ENCODE measurements at places on chromosomes 12 and 14.

DNA sequence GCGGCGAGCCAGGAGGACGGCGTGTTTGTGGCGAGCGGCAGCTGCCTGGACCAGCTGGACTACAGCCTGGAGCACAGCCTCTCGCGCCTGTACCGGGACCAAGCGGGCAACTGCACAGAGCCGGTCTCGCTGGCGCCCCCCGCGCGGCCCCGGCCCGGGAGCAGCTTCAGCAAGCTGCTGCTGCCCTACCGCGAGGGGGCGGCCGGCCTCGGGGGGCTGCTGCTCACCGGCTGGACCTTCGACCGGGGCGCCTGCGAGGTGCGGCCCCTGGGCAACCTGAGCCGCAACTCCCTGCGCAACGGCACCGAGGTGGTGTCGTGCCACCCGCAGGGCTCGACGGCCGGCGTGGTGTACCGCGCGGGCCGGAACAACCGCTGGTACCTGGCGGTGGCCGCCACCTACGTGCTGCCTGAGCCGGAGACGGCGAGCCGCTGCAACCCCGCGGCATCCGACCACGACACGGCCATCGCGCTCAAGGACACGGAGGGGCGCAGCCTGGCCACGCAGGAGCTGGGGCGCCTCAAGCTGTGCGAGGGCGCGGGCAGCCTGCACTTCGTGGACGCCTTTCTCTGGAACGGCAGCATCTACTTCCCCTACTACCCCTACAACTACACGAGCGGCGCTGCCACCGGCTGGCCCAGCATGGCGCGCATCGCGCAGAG is 873 bp downstream of the PLXNC1 start:
- peak; percentile 65 for DNase-seq

DNA sequence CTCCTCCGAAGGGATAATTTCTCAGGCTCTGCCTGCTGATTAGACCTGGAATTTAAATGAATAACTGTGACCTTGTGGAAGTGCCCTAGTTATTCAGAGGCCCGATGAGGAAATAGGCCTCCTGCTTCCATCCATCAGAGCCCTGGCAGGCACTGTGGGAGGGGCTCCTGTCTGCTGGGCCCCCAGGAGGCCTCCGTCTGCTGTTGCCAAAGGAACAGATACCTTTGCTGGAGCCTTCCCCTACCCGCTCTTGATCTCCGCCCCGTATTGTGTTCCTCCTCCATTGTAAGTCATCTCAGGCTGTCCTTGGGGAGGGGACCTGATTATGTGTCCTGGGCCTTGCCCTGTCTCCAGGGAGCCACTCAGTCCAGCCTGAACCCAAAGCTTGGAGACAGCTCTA is 112.3 kb downstream of the NRXN3 start:
- no peak for DNase-seq

DNA sequence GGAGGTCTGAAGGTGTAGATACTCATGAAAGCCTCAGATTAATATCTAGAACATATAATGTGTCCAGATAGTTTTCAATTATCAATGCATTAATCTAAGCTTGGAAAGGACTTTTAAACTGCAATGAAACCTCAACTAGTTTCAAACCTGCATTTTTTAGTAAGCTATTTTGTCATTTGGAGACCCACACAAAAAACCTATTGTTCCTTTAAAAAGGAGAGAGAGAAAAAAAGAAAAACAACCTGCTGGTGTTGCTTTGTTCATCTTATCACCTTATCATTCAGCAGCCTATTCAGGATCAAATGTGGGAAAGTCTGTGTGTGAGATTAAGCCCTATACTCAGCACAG is 215.7 kb upstream of the PLEKHG7 start:
- no peak for DNase-seq

GRCh38 chr14:21055432-21056117 is 2.0 kb upstream of the RNASE8 start:
- DNase-seq: no peak

DNA sequence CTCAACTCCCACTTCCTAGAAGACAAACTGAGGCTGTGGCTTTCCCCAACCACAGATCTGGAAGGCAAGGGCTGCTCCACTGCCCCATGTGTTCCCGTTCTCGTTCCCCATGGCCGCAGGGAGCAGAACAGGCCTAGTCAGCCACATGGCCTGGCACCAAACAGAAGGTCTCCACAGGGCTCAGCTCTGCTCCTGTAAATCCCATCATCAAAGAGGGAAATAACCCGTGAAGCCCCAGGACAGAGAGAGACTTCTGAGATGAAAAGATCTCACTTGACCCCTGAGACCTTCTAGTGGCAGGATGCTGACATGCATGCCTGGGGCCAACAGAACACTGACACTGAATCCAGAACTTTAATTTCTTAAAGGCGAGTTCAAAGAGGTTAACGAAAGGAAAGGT is 68.9 kb downstream of the BCL11B start:
- DNase-seq: no peak

DNA sequence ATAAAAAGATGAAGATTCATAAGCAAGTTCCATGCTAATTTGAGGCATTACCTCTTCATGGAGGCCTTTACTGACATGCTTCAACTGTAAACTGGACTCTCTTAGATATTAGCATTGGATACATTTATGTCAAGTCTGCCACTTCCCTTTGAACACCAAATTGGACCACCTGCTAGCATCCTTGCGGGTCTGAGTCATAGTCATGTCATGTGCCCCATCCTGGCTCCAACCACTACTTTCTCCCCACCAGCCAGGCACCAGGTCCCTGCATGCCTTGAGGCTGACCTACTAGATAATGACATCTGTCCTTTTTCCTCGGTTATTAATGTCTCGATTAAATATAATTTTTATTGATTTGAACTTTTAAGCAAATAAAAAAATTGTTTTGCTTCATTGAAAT is 32.9 kb upstream of the EEA1 start:
- no peak for DNase-seq

DNA sequence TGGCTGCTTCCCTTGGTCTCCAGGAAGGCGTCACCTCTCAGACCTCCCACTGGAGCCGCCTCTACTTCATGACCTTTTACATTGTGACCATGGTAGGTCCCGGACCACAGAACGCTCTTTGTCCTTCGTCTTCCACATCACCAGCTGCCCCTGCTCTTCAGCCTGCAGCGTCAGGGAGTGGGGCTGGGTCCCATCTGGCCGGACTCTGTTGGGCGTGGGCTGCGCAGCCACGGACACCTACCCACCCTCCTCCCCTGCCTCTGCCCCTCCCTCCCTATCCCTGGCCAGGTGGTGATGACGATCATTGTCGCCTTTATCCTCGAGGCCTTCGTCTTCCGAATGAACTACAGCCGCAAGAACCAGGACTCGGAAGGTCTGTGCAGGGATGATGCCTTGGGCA is 43.3 kb downstream of the SLC8B1 start:
- no peak for DNase-seq

Data from activated naive CD4-positive, alpha-beta T cell treated with anti-CD3 and anti-CD28 coated beads, Interleukin-2, amount 10 ng/mL, durations not matched to agents 7 days and 5 days (primary cell).